DMS53 (cell line): ENCODE measurements at places on chromosomes 13 and 19.

DNA sequence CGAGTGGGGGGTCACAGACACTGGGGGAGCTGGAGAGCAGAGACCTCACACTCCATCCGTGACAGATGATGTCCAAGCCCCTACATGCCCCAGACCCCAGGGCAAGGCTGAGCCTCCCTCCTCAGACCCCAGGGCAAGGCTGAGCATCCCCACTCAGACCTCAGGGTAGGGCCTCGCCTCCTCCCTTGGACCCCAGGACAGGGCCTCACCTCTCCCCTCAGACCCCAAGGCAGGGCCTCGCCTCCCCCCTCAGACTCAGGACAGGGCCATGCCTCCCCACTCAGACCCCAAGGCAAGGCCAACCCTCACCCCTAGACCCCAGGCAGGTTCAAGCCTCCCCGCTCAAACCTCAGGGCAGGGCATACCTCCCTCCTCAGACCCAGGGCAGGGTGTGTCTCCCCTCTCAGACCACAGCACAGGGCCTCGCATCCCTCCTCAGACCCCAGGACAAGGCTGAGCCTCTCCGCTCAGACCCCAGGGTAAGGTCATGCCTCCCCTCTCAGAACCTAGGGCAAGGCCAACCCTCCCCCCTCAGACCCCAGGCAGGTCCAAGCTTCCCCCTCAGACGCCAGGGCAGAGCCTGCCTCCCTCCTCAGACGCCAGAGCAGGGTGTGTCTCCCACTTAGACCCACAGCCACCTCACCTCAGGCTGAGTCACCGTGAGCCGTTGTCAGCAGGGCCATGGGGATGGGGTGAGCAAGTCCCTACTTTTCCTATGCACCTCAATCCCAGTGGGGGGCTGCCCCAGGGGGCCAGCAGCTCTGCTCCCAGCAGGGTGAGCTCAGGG, 1.7 kb upstream of the S1PR4 start:
- peak; percentile 35 for DNase-seq

DNA sequence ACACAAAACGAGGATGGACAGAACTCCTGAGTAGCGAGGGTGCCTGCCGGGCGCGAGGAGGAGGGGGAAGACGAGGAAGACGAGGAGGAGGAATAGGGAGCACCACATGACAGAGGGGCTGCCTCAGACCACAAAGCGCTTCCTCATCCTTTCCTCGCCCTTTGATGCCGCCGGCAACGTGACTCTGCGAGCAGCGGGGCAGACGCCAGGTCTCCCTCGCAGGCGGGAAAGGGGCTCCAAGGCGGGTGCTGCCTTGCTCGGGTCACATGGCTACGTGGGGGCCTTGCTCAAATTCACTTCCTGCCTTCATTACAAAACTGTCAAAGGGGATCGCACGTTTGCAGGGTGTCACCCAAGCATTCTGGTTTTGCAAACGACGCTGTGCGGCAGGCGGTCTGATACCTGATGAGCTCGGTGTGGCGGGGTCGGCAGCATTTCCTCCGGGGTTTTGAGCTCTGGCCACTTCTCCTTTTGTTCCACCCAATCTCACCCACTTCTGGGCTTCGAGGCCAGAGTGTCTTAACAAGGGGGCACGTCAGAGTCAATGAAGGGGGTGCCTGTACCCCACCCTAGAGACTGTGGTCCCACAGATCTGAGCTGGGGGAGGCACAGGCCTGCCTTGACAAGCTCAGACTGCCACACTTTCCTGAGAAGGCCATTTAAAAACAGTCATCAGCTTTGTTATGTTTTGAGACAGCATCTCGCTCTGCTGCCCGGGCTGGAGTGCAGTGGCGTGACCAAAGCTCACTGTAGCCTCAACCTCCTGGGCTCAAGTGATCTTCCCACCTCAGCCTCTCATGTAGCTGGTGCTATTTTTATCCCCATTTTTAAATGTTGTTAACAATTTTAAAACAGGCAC, 14.9 kb downstream of the MAP2K2 start:
- DNase-seq, result no peak

DNA sequence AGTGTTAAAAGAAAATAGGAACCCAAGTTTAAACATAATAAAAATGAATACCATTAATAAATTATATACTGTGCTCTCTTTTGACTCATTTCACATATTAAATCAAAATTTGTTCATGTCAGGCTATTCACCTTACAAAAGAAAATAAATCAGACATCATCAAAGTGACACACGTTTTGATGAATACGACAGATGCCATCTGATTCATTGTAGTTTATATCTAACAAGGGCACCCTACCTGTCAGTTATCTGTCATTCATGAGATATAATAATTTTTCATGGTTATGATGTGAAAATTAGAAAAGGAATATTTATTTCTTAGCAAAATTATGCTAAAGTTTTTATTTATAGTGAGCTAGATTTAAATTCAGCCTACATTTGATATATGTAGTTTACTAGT, 188.1 kb upstream of the PCDH17 start:
- no peak for DNase-seq

- DNase-seq, result no peak
Observed at GRCh38 chr19:1854039-1854541, 5.8 kb upstream of the REXO1 start.

- no peak for DNase-seq
Observed at GRCh38 chr13:65917731-65918130, 1312.4 kb downstream of the PCDH9 start.

GRCh38 chr13:103694471-103694870, 628.3 kb upstream of the SLC10A2 start:
- DNase-seq, result no peak
